ENCODE measurements at places on chromosomes 2 and 18.

GRCh38 chr2:128435576-128436478, 117.2 kb upstream of the HS6ST1 start:
- DNase-seq: no peak

DNA sequence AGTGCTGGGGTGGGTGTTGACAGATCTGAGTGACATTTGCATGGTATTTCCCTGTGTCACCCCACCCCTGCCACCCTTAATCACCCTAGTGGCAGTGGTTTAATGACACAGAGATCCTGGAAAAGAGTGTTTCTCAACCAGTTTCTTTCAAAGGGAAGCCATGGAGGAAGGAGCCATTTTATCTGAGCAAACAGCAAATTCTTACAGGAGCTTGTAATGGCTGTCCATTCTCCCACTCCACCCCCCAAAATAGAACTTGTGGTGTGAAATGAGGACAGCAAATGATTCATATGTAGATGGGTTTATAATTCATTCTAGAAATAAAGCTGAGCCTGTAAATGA, 51.5 kb downstream of the CDC42EP3 start:
- no peak for DNase-seq

DNA sequence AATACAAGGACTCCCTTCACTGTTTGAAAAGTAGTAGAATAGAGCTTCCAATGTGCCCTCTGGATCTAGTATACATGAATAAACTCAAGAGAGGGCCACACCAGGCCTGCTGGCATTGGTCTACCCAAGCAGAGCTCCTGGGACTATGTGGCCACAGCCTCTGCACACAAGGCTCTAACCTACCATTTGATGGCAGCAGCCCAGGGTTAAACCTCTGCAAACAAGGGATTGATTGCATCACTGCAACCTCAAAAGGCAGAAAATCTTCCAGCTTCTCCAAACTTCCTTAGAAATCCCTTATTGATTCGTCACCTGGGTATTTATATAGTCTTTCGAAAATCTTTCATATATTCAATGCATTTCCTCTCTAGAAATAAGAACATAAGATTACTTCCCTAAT, 147.6 kb upstream of the SETBP1 start:
- DNase-seq: no peak

GRCh38 chr2:189613077-189613636, 32.6 kb upstream of the SLC40A1 start:
- no peak for DNase-seq

- DNase-seq: no peak
Measured at GRCh38 chr18:48551100-48551499, 12.3 kb downstream of the CTIF start.

DNA sequence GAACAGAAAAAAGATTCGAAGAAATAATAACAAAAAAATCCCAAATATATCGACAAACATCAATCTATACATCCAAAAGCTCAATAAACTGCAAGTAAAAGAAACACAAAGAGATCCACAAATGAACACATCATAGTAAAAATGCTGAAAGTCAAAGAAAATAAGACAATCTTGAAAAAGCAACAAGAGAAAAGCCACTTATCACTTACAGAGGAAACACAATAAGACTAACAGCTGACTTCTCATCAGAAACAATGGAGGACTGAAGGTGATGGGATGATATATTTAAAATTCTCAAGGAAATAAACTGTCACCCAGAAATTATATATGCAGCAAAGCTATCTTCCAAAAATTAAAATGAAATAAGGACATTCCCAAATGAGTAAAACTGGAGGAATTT, 140.3 kb downstream of the NDUFA10 start:
- no peak for DNase-seq

DNA sequence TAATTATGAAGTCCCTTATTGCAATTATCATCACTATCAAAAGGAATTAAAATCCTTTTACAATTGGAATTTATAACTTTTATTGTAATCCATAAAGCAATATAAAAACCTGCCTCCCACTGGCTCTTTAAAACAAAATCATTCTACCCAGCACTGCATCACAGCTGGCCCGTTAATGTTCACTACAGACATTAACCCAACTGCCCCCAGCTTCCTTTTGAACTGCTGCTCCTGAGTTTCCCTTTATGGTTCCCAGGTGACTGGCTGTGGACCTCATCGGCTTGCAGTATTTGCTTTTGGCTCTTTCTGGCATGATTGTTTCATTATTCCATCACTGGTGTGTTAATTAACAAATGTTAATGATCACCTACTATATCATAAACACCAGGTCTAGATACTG, 535.6 kb downstream of the THSD7B start:
- DNase-seq: no peak

DNA sequence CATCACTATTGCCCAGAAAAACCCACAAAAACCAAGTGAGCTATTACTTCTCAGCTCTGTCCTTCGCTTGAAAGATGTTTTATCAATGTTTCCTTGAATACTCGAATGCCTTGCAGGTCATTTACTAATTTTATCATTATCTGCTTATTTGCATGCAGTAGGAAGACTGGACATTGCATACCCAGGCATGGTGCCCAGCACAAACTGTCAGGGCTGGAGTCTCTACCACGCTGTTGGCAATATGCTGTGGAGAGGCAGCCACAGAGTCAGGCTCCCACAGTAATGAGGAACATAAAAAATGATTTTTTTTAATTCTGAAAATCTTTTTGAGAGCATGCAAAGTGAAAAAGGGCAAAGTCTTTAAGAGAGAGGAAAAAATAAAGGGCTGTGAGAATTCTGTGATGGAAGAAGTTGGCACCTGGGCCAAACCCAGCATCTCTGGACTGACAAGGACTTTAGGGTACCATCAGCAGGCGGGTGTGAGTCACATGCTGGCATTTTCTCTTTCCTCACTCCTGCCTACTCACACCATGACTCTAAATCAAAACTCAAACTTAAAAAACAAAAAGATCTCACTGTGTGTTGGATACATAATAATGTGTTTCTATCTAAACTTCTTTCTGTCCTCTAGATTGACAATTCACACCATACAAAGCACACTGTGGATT, 709.8 kb upstream of the FANCL start:
- DNase-seq: no peak

DNA sequence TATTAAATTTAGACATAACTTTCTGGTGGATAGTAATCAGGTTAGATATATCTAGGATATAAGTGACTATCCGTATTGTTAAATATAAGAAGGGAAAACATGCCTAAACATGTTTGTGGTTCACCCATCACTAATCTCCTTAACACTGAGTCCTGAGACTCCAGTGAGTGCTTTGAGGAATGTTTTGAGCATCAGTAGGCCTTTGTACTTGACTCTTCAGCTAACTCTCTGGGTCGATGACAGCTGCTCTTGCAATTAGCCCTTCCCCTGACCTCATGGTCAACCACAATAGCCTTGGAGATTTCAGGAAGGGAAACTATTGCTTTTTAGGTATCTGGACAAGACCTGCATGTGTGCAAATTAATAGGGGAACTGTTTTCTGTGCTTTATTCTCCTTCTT, 716.8 kb downstream of the EPHA4 start:
- DNase-seq: no peak

DNA sequence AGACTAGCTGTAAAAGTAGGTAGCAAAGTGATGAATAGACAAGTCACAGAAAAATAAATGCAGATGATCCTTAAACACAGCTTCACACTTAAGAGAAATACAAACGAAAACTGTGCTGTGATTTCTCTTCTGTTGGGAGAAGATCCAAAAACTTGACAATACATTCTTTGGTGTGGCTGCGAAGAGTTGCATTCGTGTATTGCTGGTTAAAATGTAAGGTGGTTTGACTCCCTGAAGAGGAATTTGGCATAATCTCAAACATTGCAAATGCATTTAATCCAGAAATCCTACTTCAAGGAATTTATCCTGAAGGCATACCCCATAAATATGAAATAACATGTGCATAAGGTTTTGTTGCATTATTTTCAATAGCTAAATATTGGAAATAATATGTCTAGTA, 7.1 kb downstream of the CCNYL1 start:
- no peak for DNase-seq

DNA sequence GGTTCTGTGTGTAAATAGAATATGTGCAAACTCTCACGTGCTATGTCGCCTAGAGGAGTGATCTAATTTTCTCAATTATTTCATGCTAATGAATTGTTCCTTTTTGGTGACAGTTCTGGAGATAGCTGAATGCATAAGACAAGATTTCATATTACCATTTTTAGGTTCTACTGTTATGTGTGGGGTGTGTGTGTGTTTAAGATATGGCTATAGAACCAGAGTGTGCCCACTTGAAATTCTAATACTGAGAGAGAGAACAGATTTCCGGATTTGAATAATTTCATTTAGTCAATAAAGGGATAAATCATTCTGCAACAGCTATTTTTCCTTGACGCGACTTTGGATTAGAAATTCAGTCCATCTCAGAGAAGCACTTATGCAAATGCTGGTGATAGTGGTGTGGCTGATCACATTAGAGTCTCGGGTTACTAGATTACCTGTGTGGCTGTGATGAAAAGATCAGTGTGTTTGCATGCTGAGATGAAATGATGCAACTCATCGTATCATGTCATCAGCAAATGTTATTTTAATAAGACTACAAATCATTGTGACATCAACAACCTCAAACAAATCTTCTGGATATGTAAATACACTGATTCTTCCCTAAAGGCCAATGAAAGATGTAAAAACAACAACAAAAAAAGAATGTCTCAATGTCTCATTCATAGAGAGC, 415.9 kb downstream of the EPHA4 start:
- no peak for DNase-seq

- no peak for DNase-seq
Measured at GRCh38 chr18:62715436-62715758, at the start of gene PHLPP1. TSS of gene PHLPP1 (plus strand) at chr18:62715541. CDS start at chr18:62715684, 143 bp downstream.

GRCh38 chr2:236794176-236794957, 224.7 kb downstream of the ACKR3 start:
- DNase-seq: no peak

DNA sequence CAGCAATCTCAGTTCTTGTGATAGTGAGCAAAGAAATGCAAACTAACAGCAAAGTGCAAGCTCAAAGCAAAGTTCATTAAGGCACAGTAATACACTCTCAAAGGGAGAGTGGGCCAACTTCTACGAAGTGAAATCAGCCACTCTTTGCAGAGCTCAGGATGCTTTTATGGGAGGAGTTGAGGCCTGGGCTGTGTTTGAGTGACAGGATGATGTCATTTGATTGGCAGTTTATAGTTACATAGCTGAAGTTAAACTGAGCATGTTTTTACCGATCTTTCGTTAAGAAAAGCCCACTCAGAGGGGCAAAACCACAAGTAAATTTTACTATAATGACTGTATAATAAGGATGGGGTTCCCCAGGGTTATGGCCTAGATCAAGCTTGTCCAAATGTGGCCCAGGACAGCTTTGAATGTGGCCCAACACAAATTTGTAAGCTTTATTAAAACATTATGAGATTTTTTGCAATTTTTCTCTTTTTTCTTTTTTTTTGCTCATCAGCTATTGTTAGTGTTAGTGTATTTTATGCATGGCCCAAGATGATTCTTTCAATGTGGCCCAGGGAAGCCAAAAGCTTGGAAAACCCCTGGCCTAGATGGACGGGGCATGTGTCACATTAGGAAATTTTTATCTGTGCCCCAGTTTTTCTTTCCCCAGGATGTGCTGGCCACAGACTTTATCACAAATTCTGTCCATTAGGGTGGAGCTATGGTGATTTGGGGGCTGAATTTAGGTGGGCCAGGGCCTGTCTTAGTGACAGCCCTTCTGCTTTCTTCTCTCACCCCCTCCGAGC, 8.3 kb upstream of the DNAH7 start:
- no peak for DNase-seq
